ENCODE measurements at places on chromosomes 5 and 9.

GRCh38 chr5:157282150-157282549 is 16.2 kb downstream of the CYFIP2 start:
- no peak for DNase-seq

DNA sequence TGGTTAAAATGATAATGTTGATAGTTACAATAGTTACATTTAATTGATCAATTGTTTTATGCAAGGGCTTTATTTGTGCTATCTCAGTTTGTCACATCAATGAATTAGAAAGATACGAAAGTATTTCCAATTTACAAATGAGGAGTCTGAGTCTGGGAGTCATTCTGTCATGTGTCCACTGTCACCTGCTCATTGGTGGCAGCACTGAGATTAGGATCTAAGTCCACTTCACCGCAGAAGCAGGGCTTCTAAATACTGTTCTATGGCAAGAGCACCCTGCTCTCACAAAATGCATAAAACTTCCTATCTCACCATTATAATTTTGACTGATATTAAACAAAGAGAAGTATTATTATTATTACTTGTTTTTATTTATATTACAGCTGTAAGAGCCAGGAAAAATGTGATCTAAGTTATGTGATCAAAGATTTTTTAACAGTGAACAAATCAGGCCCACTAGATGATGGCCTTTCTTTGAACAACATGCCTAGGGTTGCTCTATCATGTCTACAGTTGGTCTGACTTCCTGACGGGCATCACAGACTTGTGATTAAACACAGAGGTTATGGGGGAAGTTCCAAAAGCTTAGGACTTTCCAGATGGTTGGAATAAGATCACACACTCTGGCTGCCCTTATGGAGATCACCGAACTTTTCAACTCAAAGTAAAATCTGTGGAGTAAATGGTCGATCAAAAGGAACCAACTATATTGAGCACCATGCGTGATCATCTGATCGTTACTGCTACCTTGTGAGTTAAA is 15.1 kb downstream of the TLR4 start:
- DNase-seq = no peak

DNA sequence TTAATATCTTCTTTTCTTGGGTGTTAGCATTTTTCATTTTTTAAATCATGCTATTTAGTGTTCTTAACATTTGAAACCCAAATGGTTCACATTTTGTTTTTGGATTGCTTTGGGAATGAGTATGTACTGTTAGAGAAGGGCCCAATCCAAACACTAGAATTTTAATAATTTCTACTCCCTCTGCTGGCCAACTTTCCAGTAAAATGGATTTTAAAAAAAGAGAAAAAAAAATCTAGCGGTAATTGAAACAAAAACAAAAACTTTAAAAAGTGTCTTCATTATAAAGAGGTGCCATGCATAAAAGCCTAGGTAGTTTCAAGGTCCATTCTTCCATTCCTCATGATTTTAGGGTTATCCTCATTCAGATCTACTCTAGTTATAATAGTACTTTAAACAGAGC is 32.1 kb upstream of the RICTOR start:
- DNase-seq = peak; percentile 23

- DNase-seq = no peak
These were observed 841.6 kb downstream of the MAT2B start for GRCh38 chr5:164346785-164347630.

DNA sequence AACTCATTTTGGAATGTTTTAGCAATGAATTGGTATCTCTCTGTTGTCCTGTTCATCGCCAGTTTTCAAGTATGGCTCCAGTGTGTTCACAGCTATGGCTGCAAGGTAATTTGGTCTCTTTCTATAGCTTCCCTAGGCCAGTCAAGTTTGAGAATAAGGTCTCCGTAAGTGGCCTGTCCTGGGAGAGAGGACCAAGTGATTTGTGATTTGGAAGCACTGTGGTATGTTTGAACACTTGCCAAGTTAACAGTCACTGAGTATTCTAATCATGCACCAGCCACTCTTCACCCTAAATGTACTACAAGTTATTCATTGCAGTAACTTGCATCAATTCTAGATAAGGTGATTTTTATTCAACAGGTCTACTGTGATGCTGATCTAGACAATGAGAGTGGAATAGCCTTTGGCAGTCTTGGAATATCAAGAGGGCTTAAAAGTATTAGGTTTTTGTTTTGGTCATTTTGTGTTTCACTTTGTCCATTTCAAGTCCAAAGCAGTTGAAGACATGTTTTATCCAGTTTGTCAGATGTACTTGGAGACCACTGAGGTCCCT is 41.1 kb downstream of the G3BP1 start:
- DNase-seq = no peak

DNA sequence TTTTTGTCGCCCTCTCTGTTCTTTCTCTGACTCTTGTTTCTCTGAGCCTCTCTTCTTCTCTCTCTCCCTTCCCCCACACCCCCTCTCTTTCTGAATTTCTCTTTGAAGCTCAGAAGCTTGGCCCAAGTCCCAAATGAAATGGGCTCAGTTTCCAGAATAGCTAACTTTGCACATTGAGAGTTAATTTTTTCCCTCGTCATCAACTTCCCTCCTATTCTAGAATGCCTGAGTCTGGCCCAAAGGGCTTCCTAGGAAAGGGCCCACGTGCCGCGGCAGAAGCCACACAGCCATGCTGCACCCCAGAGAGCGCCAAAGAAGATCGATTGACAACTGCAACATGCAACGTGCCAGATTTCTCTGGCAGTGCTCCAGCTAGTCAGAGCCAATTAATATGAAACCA is 588.8 kb upstream of the KLF4 start:
- DNase-seq = no peak

DNA sequence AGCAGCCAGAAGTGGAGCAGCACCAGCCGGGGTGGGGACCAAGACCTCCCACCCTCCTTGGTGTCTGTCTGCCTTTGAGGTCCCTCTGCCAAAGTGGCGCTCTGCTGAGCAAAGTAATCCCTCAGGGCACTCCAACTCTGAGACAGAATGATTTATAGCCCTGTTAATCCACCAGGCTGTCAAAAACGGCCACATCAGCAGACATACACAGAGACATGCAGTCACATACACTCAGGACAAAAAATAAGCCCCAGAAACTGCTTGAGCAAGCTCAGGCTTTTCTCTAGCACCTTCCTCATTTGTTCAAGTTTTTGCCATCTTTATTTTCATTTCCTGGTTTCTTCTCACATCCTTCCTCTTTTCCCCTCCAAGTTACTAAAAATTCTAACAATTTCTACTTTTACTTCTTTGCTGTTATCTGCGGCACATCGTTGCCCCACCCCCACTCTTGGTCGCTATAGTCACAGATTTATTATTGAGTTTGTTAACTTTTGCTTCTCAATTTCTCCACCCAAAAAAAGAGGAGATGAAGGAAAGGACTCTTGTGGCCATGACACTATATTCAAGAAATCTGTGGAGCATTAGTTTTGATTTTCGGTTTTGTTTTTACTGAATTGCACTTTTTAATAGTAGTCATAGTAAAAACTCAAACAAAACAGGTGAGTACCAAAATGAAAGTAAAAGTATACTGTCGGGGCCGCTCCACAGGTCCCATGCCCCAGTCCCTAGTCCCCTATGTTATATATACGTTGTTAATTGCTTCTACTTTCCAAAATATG is 17.4 kb upstream of the ADRB2 start:
- DNase-seq = no peak

- no peak for DNase-seq
These were observed 12.6 kb upstream of the LPCAT1 start for GRCh38 chr5:1536322-1536845.

GRCh38 chr5:67003685-67003934 is 193.0 kb downstream of the CD180 start:
- DNase-seq = no peak

GRCh38 chr5:159510282-159510681 is 180.0 kb upstream of the IL12B start:
- no peak for DNase-seq

Measured in SW 1271 (cell line).